DMS79 (cell line): ENCODE measurements at places on chromosomes 2 and 18.

DNA sequence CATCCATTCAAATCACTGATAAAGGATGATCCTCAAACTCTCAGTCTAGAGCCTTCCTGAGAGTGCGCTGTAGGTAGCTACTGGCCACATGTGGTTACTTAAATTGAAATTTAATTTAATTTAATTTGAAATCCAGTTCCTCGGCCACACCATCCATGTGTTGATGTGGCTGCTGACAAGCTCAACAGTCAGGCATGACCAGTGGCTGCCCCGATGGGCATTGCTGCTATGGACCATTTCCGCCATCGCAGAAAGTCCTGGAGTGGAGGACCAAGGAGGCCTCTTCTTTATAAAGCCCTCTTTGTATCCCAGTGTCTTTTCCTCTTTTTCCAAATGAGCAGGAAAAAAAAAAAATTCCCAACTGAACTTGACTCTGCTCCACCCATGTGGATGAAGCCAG lies 100.6 kb downstream of the HDAC4 start:
- no peak for DNase-seq

DNA sequence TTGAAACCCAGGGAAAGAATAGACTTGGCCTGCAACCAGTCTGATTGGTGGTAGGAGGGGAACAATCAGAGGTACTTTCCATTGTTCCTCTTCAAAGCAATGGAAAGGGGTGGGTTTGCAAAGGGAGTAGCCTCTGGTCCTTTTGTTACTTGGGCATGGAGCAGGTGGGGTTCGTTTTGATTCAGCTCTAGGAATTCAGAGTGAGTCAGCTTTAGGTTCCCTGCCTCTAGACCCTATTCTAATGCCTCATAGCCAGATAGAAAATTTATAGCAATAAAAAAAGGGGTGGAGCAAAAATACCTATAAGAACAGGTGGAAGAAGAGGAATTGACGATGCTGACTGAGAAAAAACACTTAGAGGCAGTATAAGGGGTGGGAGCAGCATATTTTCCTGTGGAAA lies 636.4 kb downstream of the PLCL1 start:
- no peak for DNase-seq

DNA sequence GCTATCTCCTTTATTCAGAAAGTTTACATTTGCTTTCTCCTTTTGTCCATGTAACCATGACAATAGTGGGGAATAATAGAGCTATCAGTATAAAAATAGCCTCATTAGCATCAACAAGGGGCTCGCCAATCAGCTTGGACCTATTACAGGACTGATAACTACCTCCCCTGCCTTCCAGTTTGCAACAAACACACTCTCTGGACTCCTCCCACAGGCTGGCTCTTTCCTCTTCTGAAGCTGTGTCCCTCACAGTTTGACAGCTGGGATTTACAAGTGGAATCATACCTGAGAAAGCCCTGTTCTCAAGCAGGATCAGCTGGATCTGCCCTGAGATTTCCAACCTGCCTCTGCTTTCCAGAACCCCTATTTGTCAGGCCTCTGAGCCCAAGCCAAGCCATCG lies 162.5 kb downstream of the GRB14 start:
- no peak for DNase-seq

DNA sequence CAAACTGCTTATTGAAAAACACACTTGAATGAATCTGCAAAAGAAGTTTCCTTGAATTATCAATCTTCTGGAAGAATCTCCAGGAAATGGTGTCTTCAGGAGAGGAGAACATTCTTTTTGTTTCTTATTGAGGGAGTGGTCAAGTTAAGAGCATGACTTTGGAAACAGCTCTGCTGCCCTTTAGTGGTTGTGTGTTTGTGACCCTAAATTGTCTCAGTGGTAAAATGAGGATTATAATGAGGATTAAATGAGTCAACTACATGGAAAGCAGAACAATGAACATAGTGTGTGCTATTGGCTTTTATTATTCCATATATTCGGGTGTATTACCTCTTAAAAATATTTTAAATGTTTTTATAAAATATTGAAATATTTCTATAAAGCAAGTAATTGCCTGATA lies 44.8 kb upstream of the TANC1 start:
- no peak for DNase-seq

DNA sequence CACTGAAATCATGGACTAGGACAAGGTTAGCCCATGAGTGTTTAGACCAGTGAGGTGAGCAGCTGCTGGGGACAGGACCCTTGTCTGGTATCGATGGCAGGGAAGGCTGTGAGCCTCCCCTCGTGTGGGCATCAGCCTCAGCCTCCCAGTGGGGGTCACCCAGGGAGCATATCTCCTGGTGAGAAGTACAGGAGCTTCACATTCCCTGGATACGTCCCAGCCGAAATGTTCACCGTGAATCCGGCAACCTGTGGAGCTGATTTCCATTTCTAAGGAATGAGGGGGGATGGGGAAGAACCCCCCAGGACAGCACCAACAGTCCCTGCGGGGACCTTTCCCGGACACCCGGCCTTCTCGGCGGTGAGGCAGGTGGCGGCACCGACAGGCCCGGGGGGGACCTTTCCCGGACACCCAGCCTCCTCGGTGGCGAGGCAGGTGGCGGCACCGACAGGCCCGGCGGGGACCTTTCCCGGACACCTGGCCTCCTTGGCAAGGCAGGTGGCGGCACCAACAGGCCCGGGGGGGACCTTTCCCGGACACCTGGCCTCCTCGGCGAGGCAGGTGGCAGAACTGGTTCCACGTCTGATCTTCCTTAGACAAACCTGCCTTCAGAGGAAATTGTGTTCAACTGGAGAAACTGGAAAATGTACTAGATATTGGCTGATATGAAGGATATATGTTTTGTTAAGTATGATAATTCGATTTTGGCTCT lies 21.2 kb downstream of the RTP5 start:
- no peak for DNase-seq

GRCh38 chr2:154875999-154876398 lies 177.5 kb downstream of the KCNJ3 start:
- DNase-seq: no peak
